ENCODE measurements at places on chromosomes 11 and 22.

GRCh38 chr11:109304159-109304558 lies 117.8 kb upstream of the C11orf87 start:
- DNase-seq = no peak

DNA sequence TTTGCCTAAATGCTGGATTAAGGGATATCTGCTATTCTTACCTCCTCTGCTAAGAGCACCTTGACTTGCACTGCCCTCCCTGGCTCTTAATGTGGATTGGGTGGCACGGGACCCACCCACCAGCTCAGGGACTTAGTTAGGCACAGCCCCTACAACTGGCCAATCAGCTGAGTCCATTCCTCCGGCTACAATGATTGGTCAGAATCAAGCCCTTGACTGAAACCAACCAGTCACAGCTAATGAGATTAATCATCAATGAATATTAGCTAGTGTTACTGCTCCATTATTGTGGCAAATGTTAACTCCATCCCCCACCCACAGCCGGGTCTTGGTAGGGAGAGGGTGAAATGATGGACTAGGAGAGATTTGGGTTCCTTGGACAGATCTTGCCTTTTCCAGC lies 328.0 kb downstream of the MN1 start:
- DNase-seq = peak; percentile 92

DNA sequence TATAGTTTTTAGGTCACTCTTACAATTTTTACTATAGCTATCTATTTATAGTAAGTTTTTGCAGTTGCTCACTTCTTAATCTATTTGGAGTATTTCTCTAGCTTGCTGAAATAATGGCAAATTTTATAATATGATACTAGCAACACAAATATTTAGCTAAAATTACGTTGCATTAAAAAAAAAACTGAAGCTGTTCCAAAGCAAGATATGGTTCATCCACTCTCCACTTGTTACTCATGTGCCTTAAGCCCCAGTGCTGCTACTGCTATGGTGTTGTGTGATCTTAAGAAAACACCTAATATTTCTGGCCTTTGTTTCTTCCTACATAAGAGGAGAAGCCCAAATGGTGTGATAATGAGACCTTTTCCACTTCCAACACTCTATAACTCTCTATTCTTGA lies 479 bp downstream of the MMP3 start:
- no peak for DNase-seq

DNA sequence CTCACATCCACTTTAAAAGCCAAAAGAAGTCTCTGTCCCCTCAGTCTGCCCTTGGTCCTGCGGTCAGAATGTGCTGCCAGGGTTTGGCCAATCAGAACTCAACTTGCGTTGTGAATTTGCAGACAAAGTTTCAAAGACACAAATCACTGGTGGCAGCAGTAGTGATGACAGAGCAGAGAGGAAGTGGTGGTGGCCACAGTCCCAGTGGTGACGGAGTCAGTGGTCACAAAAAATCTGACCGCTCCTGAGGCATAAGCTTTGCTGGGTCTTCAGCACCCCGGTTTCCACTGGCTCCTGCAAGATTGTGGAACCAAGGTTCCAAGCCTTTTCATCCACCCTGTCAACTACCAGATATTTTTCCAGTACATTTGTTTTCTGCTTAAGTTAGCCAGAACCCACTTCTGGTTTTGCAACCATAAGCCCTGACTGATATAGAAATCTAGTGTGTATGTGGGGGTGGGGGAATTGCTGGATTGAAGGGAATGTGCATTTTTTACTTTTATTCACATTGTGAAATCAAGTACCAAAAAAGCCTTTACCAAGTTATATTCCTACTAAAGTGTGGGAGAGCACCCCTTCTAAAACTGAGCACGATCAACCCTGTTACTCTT lies 112.3 kb downstream of the TMPRSS5 start:
- no peak for DNase-seq

GRCh38 chr11:1922481-1923081 lies 3.1 kb downstream of the TNNT3 start:
- DNase-seq = no peak

GRCh38 chr11:60872961-60873524 lies 5.7 kb downstream of the ZP1 start:
- no peak for DNase-seq

- no peak for DNase-seq
These were observed 9.0 kb downstream of the KIRREL3 start for GRCh38 chr11:126991596-126991995.

All from epithelial cell of prostate (primary cell).